ENCODE measurements at places on chromosomes 7 and 10.

GRCh38 chr10:114499116-114499515 is 94.8 kb upstream of the AFAP1L2 start:
- no peak for DNase-seq

DNA sequence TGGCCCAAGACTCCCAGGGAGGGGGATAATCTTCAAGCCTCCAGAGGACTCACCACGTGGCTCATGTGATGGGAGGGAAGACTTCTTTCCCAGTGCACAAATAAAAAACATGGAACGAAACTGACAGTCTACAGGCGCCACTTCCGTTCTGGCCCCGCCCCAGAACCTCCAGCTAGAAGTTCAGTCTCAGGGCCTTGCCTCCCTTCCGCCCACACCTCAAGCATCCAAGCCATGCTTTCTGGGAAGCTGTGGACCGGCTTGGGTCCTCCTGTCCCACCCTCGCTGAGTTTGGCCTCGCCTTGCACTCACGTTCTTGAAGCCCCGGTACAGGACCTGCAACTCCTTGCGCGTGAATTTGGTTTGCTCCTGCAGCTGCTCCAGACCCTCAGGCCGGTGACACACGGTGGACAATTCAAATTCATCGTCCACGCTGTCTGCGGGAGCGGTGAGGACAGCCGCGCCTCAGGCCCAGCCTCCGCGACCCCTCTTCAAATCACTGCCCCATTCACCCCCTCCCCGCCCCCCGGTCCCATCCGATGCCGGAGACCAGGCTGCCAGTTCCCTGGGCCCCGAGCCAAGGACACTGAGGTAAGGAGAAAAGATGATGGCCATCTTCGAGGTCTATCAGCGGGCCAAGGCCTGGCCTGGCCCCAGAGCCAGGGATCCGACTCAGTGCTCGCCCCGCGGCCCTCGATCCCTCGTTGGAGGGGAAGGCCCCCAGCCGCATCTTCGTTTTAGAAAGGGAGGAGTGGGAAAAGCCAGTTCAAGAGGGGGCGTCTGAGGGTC is 10.7 kb upstream of the OGA start:
- no peak for DNase-seq

DNA sequence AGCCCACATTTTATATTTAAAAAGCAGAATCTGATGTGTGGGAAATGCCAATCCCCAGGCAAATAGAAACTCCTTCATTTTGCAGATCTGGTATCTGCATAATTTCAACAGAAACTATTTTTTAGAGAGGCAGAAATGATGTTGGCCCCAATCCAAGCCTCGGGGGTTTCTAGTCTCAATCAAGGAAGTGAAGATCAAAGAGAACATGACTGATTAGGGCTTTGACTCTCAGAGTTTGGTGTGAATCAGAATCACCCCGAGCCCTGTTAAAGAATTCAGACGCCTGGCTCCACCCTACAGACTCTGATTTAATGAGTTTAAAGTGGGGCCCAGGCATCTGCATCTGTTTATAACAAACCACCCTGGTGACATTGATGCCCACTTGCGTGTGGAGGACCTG is 36.7 kb upstream of the UBE2H start:
- no peak for DNase-seq

- DNase-seq: peak; percentile 67
These were observed at the start of gene AOC1 for GRCh38 chr7:150852371-150852905. Gene AOC1, plus strand, starts transcription at chr7:150852517. Its CDS starts 3,954 bp downstream, at chr7:150856471.

DNA sequence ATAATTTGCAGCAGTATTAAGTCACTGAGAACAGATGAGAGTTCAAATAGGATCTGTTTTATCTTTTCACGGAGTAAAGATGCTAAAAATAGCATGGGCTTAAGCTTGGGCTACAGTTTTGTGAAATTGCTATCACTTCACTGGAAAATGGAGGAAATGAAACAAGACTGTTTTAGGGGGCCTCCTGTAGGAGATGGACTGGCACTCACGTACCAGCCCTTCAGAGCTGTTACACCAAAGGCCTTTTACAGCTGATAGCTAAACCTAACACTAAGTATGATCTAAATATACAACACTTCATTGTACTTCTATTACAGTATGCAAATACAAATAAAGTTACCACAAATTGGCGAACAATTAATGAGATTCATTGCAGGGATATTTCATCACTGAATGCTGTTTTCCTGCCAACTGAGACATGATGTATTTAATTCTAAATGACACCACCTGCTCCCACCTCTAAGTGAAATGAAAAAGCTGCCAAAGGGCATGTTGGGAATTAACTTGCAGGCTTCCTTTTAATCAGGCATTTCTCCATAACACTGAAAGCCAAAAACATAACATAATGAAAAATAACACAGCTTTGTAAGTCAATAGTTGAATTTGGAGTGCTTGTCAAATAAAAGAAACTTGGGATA is 304.5 kb upstream of the LRRN3 start:
- no peak for DNase-seq

- DNase-seq: no peak
These were observed 69.7 kb upstream of the CAMK2B start for GRCh38 chr7:44395067-44395466.

DNA sequence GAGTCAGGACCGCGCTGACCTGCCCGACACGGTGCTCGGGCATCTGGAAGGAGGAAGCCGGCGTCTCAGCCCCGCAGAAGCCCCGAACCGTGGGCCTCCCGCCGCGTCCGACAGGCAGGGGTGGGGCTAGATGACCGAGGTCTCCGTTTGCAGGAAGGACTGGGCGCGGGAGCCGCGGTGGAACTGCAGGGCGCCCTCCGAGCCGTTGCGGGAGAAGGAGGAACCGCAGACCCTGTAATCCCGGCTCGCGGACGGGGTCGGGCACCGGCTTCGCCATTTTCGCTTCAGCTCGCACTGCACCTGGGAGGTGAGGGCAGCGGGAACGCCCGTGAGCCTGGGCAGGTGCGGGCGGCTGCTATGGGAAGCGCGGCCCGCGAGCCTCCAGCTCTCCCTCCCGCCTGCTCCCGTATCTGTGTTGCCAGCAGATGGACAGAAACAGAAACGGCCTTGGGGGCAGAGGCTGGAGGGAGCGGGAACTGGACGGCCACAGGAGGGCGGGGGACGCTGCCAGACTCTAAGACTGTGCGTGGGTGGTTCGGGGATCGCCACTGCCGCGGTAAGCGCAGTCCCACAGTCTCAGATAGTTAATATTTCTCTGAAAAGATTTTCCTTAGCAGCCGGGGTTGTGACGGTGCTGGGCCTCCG is 114.1 kb downstream of the VIPR2 start:
- DNase-seq: peak; percentile 51

DNA sequence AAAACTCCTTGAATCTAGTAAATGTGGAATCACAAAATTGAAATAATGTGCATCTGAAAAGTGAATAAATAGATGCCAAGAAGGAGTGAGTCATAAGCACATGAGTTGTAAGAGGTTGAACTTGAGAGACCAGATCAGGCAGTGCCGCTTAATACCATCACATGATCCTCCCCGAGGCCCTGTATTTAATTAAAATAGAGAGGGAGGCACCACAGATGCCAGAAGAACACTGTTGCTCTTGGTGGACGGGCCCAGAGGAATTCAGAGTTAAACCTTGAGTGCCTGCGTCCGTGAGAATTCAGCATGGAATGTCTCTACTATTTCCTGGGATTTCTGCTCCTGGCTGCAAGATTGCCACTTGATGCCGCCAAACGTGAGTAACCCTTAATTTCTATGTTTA is at the start of gene GPNMB:
TSS of gene GPNMB (plus strand) at position 221 of the 400 bp plus-strand sequence. CDS start at position 304, 83 bp downstream.
- no peak for DNase-seq

- no peak for DNase-seq
These were observed 30.3 kb downstream of the SLC29A3 start for GRCh38 chr10:71349406-71349805.

GRCh38 chr7:74291535-74291934 is 2.3 kb downstream of the CLIP2 start:
- DNase-seq: no peak

DNA sequence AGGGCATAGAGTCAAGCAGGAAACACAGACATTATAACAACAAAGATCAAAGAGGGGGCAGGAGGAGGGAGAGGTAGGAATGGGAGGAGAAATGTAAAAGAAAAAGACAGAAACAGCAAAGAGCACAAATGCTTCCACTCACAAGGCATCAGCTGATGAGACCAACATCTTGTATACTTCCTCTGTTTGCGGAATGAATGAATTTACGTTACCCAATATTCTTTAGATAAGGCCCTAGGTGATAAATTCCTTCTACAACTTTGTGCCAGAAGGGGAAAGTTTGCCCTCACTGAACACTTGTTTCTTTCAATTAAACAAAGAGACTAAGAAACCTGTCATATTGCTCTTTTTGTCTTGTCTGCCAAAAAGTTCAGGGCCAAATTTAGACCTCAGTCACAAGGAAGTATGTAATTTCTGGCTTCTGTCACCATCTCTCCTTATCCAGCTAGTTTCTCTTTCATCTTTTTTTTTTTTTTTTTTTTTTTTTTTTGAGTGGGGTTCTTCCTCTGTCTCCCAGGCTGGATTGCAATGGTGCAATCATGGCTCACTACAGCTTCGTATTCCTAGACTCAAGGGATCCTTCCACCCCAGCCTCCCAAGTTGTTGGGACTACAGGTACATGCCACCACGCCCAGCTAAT is 116.4 kb upstream of the NANOS1 start:
- DNase-seq: no peak

- DNase-seq: no peak
These were observed 64.0 kb upstream of the PLA2G12B start for GRCh38 chr10:73018632-73019031.

DNA sequence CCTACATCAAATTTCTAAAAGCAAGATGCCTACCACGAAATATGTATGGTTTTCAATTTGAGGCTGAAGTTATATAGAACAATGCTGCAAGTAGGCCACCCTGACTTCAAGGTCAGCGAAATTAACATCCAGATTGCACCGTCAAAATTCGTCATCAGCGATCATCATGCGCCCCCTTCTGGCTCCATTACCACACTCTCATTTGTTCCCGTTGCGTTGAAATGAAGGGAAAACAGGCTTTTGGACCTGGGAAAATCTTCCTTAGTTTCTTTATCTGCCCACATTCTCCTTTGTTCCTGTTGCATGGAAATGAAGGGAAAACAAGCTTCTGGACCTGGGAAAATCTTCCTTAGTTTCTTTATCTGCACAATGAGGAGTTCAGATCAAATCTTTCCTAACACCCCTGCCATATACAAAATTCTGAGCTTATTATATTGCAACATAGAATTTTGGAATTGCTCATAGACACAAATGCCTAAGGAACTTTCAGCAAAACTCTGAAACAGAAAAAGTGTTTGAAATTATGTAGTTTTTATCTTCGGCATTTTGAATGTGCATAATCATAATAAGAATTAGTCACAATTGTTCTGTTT is 98.2 kb upstream of the PRKCQ start:
- peak; percentile 71 for DNase-seq

GRCh38 chr10:92923416-92923815 is 75.1 kb downstream of the EXOC6 start:
- no peak for DNase-seq

GRCh38 chr10:78588194-78588811 is 480.5 kb upstream of the ZMIZ1 start:
- peak; percentile 22 for DNase-seq

DNA sequence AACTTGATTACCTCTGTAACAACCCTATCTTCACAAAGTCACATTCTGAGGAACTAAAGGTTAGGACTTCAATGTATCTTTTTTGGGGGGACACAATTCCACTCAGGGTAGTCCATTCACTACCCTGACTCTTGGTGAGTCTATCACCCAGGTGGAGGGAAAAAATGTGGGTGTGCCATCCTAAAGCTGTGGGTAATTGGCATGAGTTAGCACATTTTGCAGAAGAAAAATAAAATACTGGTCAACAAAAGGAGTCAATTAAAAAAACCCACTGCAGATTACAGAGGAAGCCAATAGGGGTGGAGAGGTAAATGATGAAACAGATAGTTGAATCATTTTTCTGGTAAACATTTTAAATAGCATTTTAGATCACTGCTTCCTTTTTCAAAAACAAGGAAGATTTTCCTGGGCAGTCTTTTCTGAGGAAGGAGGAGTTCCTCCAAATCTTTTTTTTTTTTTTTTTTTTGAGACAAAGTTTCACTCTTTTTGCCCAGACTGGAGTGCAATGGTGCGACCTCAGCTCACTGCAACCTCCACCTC is 5.1 kb upstream of the BLVRA start:
- no peak for DNase-seq

DNA sequence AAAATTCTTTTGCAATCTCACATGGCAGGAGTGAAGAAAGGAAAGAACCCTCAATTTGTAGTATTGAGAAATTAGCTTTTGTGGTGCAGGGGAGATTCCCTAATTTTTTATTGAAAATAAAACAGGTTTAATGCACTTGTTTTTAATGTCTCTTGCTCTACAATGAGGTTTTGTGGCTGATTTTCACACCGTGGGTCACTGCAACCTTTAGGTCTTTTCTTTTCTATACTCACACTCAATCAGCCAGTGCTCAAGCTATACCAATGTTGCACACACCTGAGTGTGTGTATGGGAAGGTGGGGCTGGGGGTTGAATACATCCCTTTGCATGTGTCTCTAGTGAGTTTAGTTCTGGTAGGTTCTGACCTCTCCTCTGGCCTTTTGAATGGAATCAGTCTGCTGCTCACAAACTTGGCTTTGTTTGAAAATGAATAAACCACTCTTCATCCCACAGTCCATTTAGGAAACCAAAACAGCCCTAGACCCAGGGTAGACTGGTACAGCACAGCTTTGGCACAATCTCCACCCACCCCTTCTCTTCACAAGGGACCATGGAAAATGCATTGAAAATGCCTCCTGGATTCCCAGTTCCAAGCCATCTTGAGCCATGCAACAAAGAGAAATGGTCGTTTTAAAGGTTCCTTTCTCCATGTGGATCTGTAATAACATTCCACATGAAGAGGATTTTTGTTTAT is 411.5 kb downstream of the SFMBT2 start:
- no peak for DNase-seq

DNA sequence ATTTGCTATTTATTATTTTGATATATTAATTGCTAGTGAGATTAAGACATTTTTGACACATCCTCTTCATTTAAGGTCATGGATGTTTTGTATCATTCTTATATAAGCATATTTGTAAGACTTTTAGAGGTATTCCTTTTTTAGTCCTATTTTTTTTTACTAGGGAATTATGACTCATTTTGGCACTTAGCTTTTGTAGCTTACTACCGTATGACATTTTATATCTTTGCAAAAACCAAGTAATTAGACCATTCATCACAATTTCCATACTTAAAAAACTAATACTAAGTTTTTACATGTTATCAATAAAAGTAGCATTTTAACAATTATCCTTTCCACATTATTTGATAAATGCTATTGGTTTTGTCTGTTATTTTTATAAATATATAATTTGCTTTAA is 41.6 kb downstream of the BMPR1A start:
- no peak for DNase-seq

- DNase-seq: peak; percentile 67
These were observed 26.5 kb downstream of the ASNS start for GRCh38 chr7:97845622-97846203.

DNA sequence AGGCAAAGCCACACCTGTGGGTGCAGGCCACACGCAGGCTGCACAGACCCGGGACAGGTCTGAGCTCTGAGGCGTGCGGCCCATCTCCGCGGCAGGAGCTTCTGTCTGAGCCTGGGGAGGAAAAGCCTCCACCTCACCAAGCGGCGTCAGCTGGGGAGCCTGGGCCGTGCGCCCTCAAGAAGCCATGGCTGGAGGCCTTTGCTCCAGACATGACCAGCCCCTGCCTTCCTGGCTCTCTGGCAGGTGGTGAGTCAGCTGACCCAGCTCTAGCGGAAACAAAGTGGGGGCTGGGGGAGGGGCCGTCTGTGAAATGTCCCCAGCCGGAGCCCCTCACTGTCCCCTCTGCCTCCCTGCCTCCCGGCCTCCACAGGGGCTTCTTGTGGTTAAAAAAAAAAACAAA is 12.5 kb downstream of the GPER1 start:
- DNase-seq: no peak
